ENCODE measurements at places on chromosomes 13 and 19.

GRCh38 chr19:50842130-50842529 is 8.8 kb upstream of the KLK15 start:
- DNase-seq, result no peak

GRCh38 chr19:10454267-10454666 is 33.9 kb downstream of the PDE4A start:
- DNase-seq, result no peak

DNA sequence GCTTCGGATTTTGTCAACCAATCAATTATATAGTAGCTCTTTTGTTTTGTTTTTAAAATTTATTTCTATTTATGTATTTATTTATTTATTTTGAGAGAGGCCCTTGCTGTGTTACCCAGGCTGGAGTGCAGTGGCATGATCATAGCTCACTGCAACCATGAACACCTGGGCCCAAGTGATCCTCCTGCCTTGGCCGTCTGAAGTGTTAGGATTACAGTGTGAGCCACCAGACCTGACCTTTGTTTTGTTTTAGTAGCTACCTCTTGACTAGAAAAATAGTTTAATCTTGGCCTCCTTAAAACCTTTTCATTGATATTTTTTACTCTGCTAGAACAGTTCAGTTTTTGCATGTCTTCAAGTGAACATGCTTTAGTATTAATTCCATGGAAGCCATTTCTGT is 15.1 kb downstream of the GARRE1 start:
- DNase-seq, result no peak

GRCh38 chr13:47433461-47434005 is 536.7 kb upstream of the HTR2A start:
- no peak for DNase-seq

GRCh38 chr13:111397202-111397880 is 76.9 kb downstream of the TEX29 start:
- no peak for DNase-seq

GRCh38 chr13:78650717-78651083 is 8.3 kb downstream of the OBI1 start:
- no peak for DNase-seq

DNA sequence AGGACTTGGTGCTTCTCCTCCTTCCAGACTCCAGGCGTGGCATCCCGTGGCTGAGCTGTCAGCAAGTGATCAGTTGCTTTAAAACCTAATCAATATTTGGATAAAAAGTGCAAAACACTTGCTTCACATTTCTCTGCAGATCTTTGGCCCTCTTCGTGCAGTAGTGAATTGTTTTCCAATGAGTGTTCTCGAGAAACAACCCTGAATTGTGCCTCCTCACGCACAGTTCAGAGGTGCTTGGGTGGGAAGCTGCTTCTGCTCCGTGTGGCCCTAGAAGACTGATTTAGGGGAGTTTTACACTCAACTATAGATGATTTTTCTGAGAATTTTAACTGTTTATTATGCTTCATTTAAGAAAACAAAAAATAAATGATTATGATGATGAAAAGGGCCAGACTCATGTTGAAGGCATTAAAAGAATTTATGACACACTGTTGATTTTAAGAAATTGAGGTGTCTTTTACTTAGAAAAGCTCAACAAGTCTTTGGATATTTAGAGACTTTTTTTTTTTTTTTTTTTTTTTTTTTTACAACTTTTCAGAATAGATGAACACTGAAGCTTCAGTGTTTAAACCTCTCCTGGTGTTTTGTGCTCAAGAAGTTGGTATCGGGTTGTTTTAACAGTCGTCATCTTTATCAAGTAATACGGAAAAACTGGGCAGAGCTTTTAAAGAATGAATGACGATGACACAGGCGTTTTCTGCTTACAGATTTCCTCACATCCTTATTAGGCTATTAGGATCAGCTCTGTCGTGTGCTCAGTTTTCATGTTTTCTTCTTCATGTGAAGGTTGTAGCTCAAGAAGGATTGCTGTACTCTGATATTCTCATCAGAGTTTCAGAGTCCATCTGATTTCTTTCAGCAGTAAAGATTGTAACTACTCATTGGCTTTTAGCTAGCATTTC is 39.5 kb upstream of the TEX29 start:
- peak; percentile 56 for DNase-seq

- no peak for DNase-seq
These were observed 97.2 kb upstream of the IPO5 start for GRCh38 chr13:97856304-97856675.

- DNase-seq, result no peak
These were observed 5.0 kb upstream of the SLC46A3 start for GRCh38 chr13:28723806-28724205.

DNA sequence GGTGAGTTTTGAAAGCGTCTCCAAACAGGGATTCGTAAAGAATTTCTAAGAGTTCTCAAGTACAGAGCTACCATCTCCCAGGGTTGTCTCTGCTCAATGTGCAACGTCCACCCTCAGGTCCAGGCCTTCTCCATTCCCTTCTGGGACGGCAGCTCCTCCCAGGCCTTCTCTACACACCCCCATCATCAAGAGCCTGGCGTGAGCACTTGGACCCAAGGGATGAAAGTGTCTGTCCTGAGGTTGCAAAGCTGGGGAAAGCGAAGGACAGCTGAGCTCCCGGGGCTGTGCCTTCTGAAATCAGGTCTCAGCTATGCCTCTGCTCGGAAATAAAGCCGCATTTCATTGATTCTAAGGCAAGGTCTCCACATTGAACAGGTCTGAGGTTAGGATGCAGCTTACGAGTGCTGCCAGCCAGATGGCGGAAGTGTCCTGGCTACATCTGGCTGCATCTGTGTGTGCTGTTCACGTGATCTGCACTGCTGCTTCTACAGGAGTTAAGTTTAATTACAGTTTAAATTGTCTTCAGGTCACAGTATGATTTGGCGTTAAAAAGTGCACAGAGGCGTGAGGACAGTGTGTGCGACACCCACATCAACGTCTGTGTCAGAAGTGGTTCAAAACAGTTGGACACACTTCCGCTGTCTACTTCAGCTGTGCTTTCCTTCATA is 27.0 kb upstream of the MIER2 start:
- DNase-seq, result no peak

DNA sequence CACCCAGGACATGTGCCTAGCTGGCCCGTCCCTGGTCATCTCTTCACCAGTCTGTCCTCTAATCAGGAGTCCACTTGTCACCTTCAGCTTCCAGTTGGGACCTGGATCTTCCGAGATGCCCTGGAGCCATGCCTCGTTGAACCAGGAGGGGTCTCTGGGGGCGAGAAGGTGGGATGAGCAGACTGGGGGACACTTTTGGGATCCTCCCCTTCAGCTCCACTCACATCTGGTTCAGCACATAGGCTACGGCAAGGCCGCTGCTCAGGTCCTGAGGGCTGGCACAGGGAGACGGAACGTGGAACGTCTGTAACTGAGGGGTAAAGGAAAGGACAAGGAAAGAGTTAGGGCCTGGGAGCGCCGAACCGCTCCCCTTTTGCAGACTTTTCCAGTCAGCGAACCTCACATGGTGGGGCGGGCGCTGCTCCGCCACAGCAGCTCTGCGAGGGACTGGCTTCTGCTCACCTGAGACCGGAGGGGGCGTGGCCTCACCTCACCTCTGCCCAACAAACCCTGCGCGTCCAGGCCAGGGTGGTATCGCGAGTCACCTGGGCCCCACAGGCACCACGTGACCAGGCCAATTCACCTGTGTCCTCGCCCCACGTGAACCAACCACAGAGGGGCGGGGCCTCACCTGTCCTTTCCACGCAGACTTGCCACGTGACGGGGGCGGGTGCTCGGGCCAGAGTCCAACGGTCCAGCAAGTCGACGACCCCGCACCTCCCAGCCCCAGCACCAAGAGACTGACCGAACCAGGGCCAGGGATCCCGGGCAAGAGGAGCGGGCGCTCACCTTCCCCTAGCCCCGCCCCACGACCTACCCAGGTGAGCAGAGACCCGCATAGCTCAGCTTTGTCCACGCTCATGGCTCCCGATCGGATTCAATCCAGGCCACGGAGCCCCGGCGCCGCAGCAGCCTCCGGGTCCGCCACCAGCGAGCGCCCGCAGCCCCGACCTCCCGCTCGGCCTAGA is at the start of gene HOOK2:
HOOK2 (minus strand) TSS at position 965 of the 968 bp plus-strand sequence; CDS start at position 862, 103 bp downstream.
- DNase-seq, result no peak

DNA sequence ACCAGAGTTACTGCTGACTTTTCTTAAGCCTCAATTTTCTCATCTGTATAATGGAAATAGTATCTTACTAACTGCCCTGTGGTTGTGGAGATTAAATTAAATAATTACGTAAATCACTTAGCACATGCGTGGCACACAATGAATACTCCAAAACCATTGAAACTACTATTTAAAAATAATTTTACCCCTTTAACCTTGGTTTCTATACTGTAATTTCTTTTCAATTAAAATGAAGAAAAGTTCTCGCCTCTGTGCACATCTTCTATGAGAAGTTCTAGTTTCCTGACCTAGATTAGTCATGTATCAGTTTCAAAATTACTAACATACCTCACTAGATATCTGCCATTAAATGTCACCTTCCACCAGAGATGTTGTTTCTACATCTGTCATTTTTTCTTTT is 5.7 kb downstream of the SLITRK1 start:
- DNase-seq, result no peak

- DNase-seq, result no peak
These were observed 11.8 kb downstream of the SERP2 start for GRCh38 chr13:44385401-44385800.

- DNase-seq, result no peak
These were observed 299.9 kb downstream of the GPC5 start for GRCh38 chr13:91698308-91698707.

DNA sequence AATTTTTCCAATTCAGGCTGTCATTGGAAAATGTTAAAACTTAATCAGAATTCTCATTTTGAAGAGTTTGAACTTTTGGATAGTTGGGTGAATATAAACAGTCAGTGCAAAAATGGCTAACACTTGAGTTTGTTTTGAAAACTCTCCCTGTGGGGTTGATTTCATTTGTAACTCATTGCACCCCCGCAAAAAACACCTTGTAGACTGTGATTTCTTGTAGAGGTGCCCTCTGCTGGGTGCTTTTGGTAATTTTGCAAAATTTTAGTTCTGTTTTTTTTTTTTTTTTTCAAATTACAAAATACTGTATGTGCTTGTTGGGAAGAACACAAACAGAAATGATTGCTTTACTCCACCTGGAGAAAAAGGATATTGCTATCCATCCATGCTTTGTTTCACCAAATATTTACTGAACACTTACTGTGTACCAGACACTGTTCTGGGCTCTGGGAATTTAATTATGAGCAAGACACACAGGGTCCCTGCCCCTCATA is 28.2 kb upstream of the GPI start:
- no peak for DNase-seq

DNA sequence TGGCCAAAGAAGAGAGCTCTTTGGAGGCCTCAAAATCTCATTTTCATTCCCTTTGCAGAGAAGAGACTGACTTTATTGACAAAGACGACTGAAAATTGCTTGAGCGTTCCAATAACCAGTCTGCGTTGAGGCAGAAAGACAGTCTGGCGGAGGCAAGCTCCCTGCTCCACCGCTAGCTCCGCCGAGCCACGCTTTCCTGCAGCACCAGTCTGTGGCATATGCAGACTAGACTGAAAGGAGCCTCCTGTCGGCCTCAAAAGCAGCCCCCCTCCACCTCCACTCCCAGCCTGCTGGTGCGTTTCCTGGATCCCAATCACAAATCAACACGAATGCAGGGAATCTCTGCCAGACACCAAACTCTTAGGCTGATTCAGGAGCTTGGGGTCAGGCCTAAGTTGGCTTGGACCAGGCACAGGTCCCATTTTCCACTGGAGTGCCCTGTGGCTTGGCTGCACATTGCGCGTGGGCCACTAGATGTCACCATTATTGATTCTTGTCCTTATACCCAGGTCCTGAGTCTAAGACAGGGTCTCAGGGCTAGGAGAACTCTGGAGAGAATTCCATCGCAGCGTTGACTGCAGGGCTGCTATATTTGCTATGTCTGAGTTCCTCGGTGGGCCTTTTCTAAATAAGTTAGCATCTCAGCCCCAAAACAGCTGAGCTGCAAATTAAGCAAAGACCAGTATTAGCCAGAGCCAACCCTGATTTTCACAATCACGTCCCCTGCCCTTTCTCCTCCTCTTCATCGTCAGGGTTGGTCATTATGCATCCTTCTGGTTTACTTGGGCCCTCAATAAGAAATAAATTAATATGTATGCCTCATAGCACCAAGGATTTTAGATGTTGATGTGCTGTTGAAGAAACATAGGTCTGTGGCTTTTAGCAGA is 5.2 kb upstream of the ZNF507 start:
- DNase-seq, result peak; percentile 23

DNA sequence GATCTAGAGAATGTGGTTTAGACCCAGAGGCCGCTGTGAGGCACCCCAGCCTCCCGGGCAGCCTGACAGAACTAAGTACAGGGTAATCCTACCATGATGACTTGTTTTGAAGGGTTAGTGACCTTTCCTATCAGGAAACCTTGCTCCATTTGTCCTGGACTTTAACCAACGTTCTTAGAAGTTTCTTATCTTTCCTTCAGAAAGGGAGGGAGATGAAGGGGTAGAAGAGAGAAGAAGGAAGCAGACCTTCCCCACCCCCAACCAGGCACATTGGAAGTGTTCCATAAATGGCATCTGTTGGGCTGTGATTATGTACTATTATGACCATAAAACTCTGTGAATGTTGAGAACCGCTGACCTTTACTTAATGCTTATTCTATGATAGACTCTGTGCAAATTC is 184.2 kb downstream of the OXGR1 start:
- DNase-seq, result no peak

GRCh38 chr13:105048677-105049076 is 1486.8 kb downstream of the EFNB2 start:
- no peak for DNase-seq

DNA sequence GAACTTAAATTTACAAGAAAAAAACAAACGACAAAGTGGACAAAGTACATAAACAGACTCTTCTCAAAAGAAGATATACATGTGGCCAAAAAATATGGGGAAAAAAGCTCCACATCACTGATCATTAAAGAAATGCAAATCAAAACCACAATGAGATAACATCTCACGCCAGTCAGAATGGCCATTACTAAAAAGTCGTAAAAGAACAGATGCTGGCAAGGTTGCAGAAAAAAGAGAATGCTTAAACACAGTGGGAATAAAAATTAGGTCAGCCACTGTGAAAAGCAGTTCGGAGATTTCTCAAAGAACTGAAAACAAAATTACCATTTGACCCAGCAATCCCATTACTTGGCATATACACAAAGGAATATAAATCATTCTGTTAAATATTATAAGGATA is 132.7 kb downstream of the UGGT2 start:
- no peak for DNase-seq

GRCh38 chr13:50387051-50387581 is 371.9 kb downstream of the KCNRG start:
- DNase-seq, result no peak

- no peak for DNase-seq
These were observed 35.6 kb downstream of the C13orf46 start for GRCh38 chr13:113938246-113938645.

- DNase-seq, result no peak
These were observed 2.0 kb upstream of the A1BG start for GRCh38 chr19:58355215-58355796.

DNA sequence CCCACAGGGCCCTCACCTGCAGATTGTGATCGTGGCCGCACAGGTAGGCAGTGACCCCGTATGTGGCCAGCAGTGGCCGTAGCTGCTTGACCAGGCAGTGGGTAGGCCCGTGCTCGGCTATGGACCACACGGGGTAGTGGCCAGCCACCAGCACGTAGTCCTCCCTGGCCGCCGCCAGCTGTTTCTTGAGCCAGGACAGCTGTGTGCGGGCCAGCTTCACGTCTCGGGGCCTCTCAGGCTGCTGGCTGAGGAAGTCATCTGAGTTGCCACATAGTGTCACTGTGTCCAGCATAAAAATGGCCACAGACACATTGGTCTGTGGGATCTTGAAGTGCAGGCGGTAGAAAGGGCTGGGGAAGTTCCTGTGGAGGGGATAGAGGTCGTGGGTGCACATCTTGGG is 1.2 kb downstream of the ACP5 start:
- DNase-seq, result no peak
